Glutamatergic neuron (in vitro differentiated cells): ENCODE measurements at places on chromosomes 3 and 15. TPM values are rescaled to one million over a fixed set of nuclear protein-coding genes. Genes with fewer than 3 reads are reported as not detected.

LIPC gene
- not detected for total RNA-seq

ECT2 gene
- total RNA-seq, result 11.5 TPM

DNA sequence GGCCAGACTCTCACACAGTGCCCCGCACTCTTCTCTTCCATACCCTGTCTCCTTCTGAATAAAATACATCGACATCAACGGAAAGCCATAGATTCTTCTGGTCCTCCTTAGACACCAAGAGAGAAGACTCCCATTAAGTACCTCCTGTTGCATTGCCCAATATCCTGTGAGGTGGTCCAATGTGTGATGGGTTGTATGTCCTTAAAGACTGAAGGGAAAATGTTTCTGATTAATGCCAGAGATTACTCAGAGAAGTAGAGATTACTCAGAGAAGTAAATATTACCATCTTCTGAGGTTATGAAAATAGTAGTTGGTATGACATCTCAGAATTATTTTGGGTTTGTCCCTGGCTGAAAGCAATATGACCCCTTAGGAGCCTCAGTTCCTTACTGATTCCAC, 60.8 kb upstream of the GALNT15 start:
- H3K36me3 ChIP-seq, result peaks cover 4% of the 10 kb centered on the region
- no peak overlapping the region for H3K4me3 ChIP-seq

- no peaks in the 10 kb centered on the region for H3K4me1 ChIP-seq
- DNase-seq, result no peak
- no peaks in the 10 kb centered on the region for H3K36me3 ChIP-seq
- H3K27me3 ChIP-seq, result no peaks in the 10 kb centered on the region
Measured at GRCh38 chr3:172530101-172530561, 6.9 kb upstream of the TNFSF10 start.

GRCh38 chr3:38890426-38890825, 74.4 kb upstream of the SCN10A start:
- peaks cover 14% of the 10 kb centered on the region for H3K36me3 ChIP-seq

GRCh38 chr3:64238971-64239667, 13.9 kb upstream of the PRICKLE2 start:
- no peak overlapping the region for H3K4me3 ChIP-seq
- H3K36me3 ChIP-seq, result no peaks in the 10 kb centered on the region
- H3K4me1 ChIP-seq, result peaks cover 5% of the 10 kb centered on the region
- no peak overlapping the region for H3K27ac ChIP-seq
